Bronchial epithelial cell (primary cell): ENCODE measurements at places on chromosomes 11 and 22. TPM values are rescaled to one million over a fixed set of nuclear protein-coding genes. Genes with fewer than 3 reads are reported as not detected.

The AGBL2 gene
- total RNA-seq: 0.38 and 1.1 TPM in 2 replicates

The RBMXL2 gene
- total RNA-seq: not detected in 2 replicates

The A4GALT gene
- total RNA-seq: 12.4 and 15.5 TPM in 2 replicates

The PAX6 gene
- total RNA-seq: not detected in 2 replicates

The PVALB gene
- total RNA-seq: not detected in 2 replicates

The ATP6V1E1 gene
- 119 and 146 TPM in 2 replicates for total RNA-seq

The SPDYC gene
- not detected in 2 replicates for total RNA-seq

The TNNI2 gene
- total RNA-seq: 0.26 TPM in 1 of 2 replicates, not detected in the other

The BTBD18 gene
- not detected in 2 replicates for total RNA-seq

The OR52A1 gene
- total RNA-seq: not detected in 2 replicates

The PKDREJ gene
- not detected in 2 replicates for total RNA-seq

The SLCO2B1 gene
- total RNA-seq: not detected in 2 replicates

The FAM180B gene
- not detected in 2 replicates for total RNA-seq

The OR52H1 gene
- total RNA-seq: 0.38 TPM in 1 of 2 replicates, not detected in the other

The TRIM64C gene
- total RNA-seq: not detected in 2 replicates

The APIP gene
- 19.0 and 27.8 TPM in 2 replicates for total RNA-seq

The RFPL1 gene
- total RNA-seq: not detected in 2 replicates

The PLEKHA7 gene
- 2.4 and 6.4 TPM in 2 replicates for total RNA-seq

The TPBGL gene
- not detected in 2 replicates for total RNA-seq
